Activated T-cell treated with anti-CD3 and anti-CD28 coated beads, Interleukin-2, amount 50 U/mL, for 72 hours (primary cell): ENCODE measurements at places on chromosomes 13 and 19.

- no peak for DNase-seq
Measured at GRCh38 chr13:96397807-96398206, 307.9 kb downstream of the HS6ST3 start.

DNA sequence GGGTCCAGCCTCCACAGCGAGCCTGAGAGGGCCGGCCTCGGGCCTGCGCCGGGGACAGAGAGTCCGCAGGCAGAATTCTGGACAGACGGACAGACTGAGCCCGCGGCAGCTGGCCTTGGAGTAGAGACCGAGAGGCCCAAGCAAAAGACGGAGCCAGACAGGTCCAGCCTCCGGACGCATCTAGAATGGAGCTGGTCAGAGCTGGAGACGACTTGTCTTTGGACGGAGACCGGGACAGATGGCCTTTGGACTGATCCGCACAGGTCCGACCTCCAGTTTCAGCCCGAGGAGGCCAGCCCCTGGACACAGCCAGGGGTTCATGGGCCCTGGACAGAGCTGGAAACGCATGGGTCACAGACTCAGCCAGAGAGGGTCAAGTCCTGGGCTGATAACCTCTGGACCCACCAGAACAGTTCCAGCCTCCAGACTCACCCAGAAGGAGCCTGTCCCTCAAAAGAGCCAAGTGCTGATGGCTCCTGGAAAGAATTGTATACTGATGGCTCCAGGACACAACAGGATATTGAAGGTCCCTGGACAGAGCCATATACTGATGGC, 490 bp downstream of the ITPKC start:
- DNase-seq, result no peak

DNA sequence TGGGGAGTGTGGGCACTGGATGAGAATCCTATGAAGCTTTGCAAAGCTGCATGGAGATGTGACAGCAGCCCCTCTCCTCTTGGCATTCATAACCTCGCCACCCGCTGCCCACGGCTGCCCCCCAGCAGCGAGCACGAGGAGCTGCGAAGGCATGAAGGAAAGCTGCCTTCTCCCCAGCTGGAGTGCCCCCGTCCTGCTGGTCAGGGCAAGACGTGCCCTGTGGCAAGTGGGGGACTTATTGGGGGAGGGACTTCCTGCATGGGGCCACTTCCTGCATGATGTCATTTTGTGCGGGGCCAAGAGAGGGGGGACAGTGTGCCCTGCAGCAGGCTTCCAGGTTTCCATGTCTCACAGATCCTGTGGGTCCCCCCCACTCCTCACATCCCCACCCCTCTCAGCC, 85.9 kb downstream of the TSHZ3 start:
- DNase-seq, result no peak

DNA sequence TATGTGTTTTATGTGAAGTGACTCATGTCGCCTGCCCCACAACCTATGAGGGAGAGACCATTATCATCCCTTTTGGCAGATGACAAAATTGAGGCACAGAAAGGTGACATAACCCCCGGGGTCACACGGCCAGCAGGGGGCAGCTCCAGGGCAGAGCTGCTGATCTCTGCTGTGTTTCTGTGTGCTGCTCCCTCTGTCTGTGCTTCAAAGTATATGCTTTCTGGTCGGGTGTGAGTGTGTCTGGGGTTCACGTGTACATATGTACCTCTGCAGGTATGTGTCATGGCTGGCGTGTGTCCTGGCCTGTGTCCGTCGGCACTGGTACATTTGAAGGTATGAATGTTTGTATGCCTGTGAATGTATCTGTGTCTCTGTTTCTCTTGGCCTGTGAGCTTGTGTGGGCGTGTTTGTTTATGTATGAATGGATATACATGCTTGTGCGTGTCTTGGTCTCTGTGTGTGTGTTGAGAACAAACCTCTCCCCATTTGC, 7.1 kb downstream of the LIPE start:
- DNase-seq, result peak; percentile 82

- DNase-seq, result no peak
Measured at GRCh38 chr19:3774621-3775373, 2.8 kb upstream of the RAX2 start.

DNA sequence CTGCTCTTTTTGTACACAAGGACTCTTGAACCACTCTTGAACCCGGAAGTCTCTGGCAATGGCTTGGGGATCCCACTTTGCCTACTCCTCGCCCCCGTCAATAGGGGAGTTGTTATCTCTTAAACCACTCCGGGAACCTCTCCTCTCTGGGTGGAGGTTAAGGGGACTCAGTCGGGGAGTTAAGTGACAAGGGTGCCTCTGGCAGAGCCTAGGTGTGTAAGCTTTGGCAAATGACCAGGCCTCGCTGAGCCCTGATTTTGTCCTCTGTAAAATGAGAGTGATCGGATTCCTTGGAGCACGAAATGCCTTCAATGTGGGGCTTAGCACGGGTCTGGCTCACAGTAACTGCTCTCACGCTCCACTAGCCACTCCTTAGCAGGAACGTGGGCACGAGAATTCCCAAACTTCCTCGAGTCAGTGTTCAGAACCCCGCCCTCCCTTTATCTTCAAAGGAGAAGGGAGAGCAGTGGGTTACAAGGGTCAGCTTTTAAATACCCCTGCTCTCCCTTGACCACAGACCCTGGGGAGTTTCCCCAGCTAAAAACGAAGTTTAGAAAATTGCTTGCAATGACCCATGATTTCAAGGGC, 193.3 kb downstream of the KATNAL1 start:
- no peak for DNase-seq

- DNase-seq, result no peak
Measured at GRCh38 chr13:84994582-84994981, 804.6 kb downstream of the SLITRK6 start.

DNA sequence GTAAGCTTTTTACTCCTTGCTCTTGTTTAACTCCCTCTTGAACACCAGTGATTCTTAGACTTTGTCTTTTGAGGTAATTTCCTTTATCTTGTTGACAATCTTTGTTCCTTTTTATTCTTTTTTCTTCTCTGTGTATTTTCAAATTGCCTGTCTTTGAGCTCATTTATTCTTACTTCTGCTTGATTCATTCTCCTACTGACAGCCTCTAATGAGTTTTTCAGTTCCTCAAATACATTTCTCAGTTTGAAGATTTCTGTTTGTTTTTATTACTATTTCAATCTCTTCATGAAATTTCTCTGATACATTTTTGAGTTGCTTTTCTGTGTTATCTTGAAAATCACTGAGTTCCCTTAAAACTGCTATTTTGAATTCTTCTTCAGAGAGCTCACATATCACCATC, 154.1 kb downstream of the ATP8A2 start:
- no peak for DNase-seq

DNA sequence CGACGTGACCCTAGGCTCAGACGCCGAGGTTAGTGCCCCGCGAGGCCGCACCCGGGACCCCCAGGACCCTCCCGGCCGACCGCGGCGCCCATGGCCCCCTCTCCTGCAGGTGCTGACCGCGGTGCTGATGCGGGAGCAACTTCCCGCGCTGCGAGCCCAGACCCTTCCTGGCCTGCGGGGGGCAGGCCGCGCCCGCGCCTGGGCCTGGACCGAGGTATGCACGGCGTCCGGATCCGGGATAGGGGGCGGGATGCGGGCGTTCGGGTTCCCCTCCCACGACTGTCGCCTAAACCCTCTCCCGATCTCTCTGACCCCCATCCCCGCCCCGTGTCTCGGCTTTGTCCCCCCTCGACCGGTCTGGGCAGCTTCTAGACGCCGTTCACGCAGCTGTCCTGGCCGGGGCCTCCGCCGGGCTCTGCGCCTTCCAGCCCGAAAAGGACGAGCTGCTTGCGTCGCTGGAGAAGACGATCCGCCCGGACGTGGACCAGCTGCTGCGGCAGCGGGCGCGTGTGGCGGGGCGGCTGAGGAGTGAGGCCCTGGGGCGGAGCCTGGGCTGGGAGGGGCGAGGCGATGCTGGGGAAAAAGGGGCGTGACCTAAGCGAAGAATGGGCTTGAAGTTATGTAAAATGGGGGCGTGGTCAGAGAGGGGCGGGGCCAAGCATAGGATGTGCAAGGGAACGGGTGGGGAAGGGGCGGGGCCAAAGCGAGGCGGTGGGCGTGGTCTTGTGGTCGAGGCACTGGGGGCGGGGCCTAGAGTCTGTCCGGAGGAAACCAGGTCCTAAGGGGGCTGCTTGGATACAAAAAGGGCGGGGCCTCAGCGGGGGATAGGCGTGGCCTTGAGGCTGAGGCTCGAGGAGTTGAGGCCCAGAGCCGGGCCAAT, 16.0 kb upstream of the COLGALT1 start:
- peak; percentile 98 for DNase-seq

DNA sequence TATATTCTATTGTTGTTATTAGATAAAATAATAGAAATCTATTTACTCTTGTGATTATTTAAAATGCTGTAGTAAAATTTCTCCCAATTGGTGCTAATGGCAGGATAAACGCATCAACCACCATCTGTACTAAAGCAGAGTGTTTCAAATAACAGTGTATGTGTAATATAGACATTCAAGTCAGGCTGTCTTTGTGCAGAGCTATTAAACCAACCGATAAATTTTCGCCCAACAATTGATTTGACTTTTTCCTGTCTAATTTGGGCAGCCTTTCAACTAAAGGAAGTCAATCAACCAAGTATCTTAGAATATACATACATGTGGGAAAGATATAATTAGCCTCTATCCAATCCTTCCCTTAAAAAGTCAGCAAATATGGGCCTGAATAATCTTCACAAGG, 5.8 kb downstream of the AMER2 start:
- no peak for DNase-seq

DNA sequence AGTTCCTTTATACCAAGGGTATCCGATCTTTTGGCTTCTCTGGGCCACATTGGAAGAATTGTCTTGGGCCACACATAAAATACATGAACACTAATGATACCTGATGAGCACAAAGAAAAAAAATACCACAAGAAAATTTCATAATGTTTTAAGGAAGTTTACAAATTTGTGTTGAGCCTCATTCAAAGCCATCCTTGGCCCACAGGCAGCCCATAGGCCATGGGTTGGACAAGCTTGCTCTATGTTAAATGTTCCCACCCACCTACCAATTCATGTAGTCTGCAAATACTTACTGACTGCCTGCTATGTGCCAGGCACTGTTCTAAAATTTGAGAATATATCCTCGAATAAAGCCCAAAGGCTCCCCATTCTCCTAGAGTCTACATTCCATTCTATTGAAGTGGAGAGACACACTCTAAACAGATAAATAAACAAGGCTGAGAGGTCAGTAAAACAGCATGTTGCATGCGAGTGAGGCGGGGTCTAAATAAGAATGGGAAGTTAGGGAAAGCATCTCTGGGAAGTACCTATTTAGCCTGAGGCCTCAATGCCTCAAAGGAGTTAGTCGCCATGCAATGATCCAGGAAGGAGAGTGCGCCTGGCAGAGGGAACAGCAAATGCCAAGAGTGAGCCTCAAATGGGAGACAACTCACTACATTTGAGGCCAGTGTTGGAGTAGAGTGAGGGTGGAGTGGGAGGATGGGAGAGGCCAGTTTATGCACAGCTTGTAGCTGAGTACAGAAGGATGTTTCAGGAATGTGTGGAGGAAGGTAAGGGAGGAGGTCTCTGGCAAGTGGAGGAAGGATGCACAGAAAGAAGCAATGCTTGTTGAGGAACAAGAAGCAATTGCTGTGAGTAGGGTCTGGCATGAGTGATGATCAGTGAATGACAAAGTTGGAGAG, 52.5 kb upstream of the CLDN10 start:
- DNase-seq, result no peak

- DNase-seq, result no peak
Measured at GRCh38 chr19:4429771-4430171, 27.3 kb downstream of the CHAF1A start.

- no peak for DNase-seq
Measured at GRCh38 chr13:49540552-49540951, 44.8 kb downstream of the PHF11 start.

DNA sequence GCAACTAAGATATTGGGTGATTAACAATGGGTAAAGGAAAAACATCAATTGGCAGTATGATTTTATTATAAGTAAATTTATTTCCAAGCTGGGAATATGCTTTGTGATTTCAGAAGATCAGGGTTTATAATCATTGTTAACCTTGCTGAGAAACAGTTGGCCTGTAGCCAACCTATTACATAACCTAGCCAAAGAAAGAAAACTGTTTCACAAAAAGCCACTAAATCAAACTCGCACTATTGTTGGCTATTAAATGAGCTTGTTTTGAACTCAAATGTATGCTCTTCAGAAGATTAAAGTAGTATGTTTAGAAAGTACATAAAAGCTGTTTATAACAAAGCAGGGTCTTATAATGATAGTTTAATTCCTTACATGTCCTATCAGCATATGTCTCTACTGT, 151.7 kb downstream of the LHFPL6 start:
- no peak for DNase-seq

- no peak for DNase-seq
Measured at GRCh38 chr13:91704398-91704797, 306.0 kb downstream of the GPC5 start.

- DNase-seq, result no peak
Measured at GRCh38 chr13:98279473-98280175, 102.6 kb upstream of the RNF113B start.

- DNase-seq, result no peak
Measured at GRCh38 chr19:18131841-18132596, 20.9 kb upstream of the PIK3R2 start.

DNA sequence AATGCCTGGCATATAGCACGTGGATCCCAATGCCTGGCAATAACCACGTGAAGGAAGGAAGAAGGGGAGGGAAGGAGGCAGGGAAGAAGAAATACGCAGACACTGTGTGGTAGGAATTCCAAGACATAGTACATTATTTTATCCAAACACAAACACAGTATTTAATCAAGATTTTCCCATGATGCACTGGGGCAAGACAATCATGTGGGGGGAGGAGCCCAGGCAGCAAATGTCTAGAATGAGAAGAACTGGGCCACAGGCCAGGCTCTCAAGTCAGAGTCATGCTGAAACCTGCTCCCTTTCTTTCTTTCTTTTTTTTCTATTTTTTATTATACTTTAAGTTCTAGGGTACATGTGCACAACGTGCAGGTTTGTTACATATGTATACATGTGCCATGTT, 717.9 kb downstream of the UQCRFS1 start:
- no peak for DNase-seq

DNA sequence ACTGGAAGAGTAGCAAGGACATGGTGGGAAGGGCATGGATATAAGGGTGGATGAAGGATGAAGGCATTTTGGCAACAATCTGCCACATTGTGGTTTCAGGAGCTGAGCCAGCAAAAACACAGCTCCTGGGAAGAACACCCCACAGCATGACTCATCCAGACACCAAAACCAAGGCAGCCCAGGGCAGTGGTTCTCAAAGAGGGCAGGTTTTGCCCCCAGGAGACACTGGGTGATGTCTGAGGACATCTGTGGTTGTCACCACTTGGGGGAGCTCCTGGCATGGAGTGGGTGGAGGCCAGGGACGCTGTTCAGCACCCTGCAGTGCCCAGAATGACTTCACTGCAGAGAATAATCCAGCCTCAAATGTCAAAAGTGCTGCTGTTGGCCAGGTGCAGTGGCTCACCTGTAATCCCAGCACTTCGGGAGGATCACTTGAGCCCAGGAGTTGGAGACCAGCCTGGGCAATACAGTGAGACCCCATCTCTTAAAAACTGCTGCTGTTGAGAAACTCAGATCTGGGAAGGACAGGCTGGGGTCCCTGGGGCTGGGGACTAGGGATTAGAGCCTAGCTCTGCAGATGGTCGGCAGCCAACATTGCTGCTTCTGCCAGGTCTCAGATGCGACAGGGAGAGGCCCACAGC, 16.1 kb downstream of the ZFR2 start:
- peak; percentile 2 for DNase-seq
